ENCODE measurements at places on chromosomes 2 and 18. TPM values are rescaled to one million over a fixed set of nuclear protein-coding genes. Genes with fewer than 3 reads are reported as not detected.

Gene RALB
- total RNA-seq, result 14.8 TPM

DNA sequence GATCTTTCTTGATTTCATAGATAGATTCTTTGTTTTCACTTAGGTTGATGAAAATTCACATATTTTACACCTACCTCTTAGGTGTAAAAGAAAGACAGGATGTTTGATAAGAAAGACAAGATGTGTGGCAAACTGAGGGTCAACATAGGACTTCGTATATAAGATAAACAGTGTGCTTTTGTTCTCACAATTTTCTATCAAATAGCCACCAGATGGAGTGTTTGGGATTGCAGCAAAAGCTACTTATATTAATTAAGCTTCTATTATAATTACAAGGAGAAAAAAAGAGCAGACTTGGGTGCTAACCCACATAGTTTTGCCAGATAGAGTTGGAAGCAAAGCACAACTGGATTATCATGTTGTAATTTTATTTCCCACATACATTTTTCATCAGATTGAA is 232.9 kb downstream of the CDH7 start:
- no peak for ATAC-seq

- no peak for ATAC-seq
These were observed 158.6 kb downstream of the RNF144A start for GRCh38 chr2:7075834-7076233.

GRCh38 chr18:7207366-7207915 is 23.4 kb upstream of the LRRC30 start:
- no peak for ATAC-seq
